ENCODE measurements at places on chromosomes 2 and 18.

GRCh38 chr2:68103030-68103708 is 40.4 kb upstream of the C1D start:
- DNase-seq: no peak

DNA sequence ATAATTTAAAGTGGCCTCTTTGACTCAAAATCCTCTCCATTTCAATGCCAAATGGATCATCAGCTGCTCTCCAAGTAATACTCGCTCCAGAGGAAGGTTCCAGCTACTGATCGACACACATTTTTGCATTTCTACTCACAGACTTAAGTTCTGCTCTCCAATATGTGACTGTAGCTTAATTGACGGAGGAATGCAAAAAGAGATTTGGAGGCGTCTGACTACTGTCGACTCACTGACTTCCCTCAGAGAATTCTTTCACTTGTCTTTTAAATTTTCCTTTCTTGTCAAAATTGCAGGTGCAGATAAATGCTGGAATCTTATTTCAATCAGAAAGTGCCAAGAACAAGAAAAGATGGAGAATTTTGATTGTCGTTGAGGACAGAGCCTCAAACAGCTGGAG is 84.1 kb upstream of the PAPOLG start:
- no peak for DNase-seq

- DNase-seq: no peak
Observed at GRCh38 chr2:64296695-64297346, 152.6 kb upstream of the PELI1 start.

GRCh38 chr2:151905963-151906632 is 77.9 kb upstream of the ARL5A start:
- DNase-seq: no peak

DNA sequence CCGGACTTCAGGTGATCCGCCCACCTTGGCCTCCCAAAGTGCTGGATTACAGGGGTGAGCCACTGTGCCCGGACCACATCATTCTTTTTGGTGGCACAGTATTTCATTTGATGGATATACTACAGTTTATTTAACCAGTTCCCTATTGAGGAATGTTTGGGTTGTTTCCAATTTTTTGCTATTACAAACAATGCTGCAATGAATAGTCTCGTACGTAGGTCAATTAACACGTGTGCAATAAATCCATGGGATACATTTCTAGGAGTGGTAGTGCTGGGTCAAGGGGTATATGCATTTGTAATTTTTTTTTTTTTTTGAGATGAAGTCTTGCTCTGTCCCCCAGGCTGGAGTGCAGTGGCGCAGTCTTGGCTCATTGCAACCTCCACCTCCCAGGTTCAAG is 28.4 kb upstream of the XPO1 start:
- no peak for DNase-seq

DNA sequence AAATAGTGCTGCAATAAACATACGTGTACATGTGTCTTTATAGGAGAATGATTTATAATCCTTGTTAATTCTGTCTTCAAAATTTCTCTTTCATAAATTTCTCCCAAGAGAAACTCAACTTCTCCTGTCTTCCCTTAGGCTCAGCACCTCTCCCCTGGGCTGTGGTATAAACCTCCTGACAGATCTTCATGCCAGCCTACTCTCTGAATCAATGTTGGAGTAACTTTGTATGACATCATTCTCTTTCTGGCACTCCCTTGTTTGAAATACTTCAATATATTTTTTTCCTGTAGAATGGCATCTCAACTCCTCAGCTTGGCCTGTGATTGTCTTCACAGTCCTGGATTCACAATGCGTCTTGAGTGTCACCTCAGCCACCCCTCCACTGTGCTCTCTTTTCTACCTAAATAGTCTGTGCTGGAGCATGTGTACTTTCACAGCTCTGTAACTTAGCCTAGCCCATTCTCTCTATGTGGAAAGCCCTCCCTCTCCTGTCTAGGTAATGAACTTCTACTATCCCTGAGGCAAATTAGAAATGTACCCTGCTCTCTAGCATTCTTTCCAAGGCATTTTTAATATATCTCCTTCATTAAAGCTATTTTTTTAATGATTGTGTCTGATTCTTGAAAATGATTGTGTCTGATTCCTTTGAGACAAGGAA is 649.9 kb upstream of the FANCL start:
- DNase-seq: no peak

DNA sequence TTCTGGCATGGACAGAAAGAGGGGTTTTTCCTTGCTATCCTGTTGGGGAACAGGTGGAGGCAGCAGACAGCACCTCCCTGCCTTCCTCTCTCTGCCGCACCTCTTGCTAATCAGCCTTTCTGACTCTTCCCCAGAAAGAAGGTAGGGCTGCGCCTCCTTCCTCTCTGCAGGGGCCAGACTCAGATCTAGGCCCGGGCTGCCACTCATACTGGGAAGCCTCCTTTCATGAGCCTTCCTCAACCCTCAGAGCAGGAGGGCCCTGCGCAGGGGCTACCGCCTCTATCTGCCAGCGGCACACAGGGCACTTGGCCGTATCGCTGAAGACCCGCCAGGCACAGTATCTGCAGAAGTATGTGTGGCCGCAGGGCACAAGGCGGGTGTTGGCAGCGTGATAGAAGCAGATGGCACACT is 7.1 kb downstream of the NEURL3 start:
- DNase-seq: no peak

DNA sequence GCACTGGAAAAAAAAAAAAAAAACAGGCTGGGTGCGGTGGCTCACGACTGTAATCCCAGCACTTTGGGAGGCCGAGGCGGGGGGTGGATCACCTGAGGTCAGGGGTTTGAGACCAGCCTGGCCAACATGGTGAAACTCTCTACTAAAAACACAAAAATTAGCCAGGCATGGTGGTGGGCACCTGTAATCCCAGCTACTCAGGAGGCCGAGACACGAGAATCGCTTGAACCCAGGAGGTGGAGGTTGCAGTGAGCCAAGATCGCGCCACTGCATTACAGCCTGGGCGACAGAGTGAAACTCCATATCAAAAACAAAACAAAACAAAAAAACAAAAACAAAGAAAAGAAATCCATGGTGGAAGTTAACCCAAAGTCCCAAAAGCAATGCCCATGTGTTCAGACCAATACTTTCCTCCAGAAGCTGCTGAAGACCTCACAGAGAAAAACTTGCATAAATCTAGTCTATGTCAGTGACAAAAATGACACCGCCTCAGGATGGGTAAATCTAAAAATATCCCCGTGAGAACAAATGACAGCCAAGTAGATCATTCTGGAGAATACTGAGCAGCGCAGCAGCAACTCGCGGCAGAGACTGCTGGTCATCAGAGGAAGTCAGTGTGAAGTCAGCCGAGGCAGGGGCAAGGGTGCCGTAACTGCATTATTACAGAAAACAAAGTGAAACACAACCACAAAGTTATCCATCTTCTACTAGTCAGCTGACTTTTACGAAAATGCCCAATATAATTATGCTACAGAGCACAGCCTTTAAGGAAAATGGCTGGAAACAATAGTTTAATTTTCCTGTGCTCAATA is 41.0 kb downstream of the LPIN2 start:
- DNase-seq: peak; percentile 67

DNA sequence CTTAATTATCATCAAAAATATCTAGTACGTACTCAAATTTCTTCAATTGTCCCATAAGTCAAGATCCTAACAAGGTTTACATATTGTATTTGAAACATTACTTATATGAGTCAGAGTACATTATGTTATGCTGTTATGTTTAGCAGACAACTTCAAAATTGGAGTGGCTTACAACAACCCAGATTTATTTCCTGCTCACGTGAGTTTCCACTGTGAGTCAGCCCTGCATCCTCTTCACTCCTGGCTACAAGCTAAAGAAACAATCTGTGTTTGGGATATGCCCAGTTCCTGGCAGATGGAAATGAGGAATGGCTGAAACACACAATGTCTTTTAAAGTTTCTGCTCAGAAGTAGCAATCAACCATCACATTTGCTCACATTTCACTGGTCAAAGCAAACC is 31.5 kb upstream of the TANC1 start:
- no peak for DNase-seq

DNA sequence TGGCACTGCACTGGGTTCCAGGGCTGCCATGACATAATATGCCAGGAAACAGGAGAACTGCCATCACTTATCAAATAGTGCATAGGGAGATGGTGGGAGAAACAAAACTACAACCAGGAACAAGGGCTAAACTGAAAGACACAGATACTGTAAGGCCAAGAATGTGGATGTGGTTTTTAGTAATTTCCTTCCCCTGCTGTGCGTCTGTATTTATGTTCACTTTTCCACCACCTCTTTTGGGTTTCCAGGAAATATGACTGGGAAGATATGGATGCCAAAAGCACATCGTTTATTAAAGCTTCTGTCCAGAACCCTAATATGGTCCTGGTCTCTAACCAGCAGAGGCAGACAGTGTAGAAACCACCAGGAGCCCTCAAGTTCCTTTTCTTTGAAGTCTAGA is 759.7 kb upstream of the FANCL start:
- DNase-seq: no peak

DNA sequence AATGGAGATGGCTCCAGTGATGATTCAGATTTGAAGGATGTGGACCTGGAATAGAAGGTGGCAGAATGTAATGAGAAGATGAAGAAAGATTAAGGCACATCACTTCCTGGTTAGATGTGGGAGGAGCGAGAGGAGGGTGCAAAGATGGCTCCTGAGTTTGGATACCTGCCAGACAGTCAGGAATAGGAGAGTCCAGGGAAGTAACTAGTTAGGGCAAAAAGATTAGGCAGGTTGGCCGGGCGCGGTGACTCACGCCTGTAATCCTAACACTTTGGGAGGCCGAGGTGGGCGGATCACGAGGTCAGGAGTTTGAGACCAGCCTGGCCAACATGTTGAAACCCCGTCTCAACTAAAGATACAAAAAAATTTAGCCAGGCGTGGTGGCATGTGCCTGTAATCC is 5.6 kb downstream of the C2orf74 start:
- no peak for DNase-seq

DNA sequence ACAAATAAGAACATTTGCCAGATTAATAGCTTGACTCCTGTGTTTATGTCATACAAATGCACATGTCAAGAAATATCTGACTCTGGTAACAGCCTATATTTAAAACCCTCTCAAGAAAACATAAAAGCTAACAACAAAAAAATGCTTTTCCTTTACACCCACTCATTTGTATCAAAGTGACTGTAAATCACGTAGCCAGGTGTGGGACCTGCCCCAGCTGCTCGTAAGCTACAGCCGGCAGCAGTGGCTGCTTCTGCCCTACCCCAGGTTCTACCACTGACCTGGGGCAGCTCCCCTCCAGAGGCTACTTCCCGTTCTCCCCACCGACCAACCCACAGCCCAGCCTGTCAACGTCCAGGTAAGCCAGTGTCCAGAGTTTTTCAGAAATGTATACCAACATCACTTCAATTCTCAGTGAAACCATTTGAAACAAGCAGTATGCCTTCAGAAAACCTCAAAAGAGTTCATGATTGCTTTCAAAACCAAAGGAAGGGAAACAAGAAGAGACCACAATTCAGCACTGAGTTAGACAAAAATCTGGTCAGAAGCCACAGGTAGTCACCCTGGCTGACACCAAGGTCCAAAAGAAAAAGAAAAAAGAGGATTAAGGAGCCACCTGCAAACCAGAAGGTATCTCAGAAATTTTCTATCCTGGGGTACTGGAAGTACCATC is 40.4 kb downstream of the KIDINS220 start:
- no peak for DNase-seq

DNA sequence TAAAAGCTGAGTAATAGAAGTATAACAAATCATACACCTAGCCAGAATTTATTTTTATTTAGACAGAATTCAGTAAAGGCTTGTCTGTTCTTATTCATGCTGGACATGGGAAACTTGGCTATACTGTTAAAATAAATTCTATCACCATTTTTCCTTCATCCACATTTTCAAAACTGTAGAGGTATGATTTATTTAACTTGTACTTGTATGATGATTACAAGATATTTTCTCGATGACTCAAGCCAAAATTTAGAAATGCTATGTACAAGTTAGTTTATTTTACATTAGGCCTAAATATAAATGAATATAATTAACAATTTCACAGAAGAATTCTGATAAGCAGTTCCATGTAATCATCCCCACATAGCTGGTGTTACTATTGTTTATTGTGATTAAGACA is 194.8 kb upstream of the DOK6 start:
- no peak for DNase-seq

DNA sequence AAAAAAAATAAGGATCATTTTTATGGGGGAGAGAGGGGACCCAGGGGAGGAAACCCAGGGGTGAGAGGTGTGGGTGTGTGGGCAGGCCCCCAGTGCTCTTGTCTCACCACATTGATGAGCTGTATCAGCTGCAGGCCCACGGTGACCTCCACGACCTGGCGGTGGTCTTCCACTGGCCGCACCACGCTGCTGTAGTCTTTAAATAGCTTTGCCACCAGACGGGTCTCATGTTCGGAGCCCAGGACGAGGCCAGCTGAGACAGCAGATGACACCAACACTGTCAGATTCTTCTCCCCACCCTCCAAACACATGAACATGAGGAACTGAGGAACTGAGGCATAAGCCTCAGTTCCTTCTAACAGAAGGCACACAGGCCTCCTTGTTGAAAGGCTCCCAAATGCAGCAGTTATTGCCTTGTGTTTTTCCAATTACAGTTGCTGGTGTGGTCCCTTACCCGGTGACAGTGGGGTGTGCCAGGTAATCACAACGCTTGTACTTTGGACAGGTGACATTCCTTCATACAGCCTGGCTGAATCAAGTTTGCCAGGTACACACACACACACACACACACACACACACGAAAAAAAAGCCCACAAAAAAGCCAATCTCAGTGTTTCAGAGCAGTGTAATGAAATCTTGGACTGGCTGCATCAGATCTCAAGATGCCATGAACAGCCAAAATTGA is 4.7 kb downstream of the CHRNA1 start:
- DNase-seq: no peak

GRCh38 chr2:203664029-203664755 is 42.2 kb upstream of the CD28 start:
- DNase-seq: no peak

DNA sequence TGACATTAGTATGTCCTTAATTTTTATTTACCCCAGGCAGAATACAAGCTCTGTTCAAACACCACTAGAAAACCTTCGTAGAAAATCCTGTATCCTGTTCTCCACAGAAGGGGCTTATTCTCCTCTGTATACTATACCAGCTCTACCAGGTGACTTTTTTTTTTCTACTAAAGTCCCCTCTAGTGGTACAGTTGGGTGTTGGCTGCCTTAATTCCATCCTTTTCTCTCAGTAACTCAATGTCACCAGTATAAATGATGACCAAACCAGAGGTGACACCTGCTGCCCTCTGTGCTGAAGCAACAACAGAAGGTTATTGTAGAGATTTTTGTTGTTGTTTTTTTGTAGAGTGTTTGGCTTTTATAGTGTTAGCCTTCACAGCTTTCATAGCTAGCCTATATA is 1322.0 kb downstream of the LRP1B start:
- DNase-seq: no peak

- DNase-seq: no peak
Observed at GRCh38 chr2:230946429-230947234, 21.6 kb upstream of the GPR55 start.

Measured in effector memory CD8-positive, alpha-beta T cell (primary cell).